ENCODE measurements at places on chromosomes 4 and X.

- H3K36me3 ChIP-seq: peaks cover 10% of the 10 kb centered on the region
- DNase-seq: no peak
- no peak overlapping the region for H3K27ac ChIP-seq
- H3K4me3 ChIP-seq: no peak overlapping the region
- H3K27me3 ChIP-seq: peaks cover 7% of the 10 kb centered on the region
- no peaks in the 10 kb centered on the region for H3K4me1 ChIP-seq
Observed at GRCh38 chr4:99457270-99457669, 22.1 kb upstream of the ADH7 start.

GRCh38 chr4:90951037-90951436 lies 823.8 kb downstream of the CCSER1 start:
- no peaks in the 10 kb centered on the region for H3K27me3 ChIP-seq
- no peak overlapping the region for H3K27ac ChIP-seq
- H3K4me3 ChIP-seq: no peak overlapping the region
- no peaks in the 10 kb centered on the region for H3K36me3 ChIP-seq
- DNase-seq: no peak
- H3K4me1 ChIP-seq: no peaks in the 10 kb centered on the region

DNA sequence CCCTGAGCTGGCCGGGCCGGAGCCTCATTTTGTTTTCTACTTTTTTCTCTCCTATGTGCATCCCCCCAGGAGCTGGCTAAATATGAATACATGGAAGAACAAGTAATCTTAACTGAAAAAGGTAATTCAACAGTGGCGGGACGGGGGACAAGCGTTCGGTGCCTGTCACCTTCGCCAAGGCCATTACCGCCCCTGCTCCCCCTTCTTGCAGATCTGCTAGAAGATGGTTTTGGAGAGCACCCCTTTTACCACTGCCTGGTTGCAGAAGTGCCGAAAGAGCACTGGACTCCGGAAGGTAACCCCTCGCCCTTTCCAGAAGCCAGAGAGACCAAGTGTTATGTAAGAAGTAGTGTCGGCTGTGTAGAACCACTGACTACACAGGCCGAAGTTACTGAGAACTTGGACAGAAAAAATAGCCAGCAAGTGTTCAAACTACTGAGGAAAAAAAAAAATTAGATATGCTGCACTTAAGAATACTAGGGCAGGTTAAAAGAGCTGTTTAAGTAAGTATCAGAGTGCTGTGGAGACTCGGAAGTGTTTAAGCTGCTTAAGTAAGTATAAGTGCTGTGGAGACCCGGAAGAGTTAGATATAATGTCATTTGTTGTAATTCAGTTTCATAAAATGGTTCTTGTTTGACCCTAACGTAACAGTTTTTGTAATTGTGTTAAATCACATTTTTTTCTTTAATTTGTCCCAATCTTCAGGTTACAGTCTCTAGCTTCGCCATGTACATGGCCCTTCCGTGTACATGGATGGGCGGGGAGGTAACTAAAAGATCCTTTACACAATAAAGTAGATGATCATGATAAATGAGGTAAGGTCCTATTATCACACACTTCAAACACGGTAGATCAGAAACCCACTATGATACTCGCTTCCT lies 856 bp downstream of the SAT1 start:
- DNase-seq: no peak
- peaks cover 22% of the 10 kb centered on the region for H3K4me1 ChIP-seq

GRCh38 chr4:40909363-40909876 lies 159.7 kb downstream of the NSUN7 start:
- H3K4me1 ChIP-seq: peaks cover 6% of the 10 kb centered on the region
- H3K4me3 ChIP-seq: no peak overlapping the region
- DNase-seq: no peak
- no peak overlapping the region for H3K27ac ChIP-seq

DNA sequence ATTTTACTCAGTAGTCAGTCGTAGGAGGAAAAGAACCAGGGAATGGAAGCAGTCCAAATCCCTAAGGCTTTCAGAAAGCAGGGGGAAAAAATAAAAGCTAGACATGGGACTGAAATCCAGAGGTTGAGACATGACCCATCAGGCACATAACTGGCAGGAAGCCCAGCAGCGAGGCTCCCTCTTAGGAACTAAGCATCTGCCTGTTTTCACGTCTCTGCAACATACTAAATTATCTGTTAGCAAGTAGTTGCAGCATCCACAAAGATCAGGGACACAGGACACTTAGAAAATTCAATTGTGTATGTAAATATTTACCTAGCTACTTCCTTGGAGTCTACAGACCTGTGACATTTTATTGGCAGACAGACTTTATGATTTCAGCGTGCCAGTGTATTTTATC lies 118.0 kb upstream of the EDNRA start:
- no peak for DNase-seq
- H3K4me1 ChIP-seq: no peaks in the 10 kb centered on the region
- no peak overlapping the region for H3K4me3 ChIP-seq
- no peaks in the 10 kb centered on the region for H3K36me3 ChIP-seq
- H3K27me3 ChIP-seq: no peaks in the 10 kb centered on the region

- H3K27ac ChIP-seq: peak overlapping the region; percentile 36
- no peak for DNase-seq
- H3K4me1 ChIP-seq: peaks cover 19% of the 10 kb centered on the region
- peak overlapping the region; percentile 5 for H3K4me3 ChIP-seq
- no peaks in the 10 kb centered on the region for H3K27me3 ChIP-seq
Observed at GRCh38 chr4:22478426-22478825, 37.4 kb downstream of the ADGRA3 start.

GRCh38 chrX:73944563-73944908 lies 359.4 kb upstream of the ZCCHC13 start:
- no peaks in the 10 kb centered on the region for H3K27me3 ChIP-seq
- peaks cover 11% of the 10 kb centered on the region for H3K4me1 ChIP-seq
- H3K27ac ChIP-seq: peak overlapping the region; percentile 84
- DNase-seq: no peak
- peaks cover 6% of the 10 kb centered on the region for H3K36me3 ChIP-seq

GRCh38 chrX:154490021-154490413 lies 412 bp downstream of the SLC10A3 start:
- H3K27me3 ChIP-seq: no peaks in the 10 kb centered on the region
- H3K27ac ChIP-seq: peak overlapping the region; percentile 81
- no peak for DNase-seq
- H3K4me1 ChIP-seq: peaks cover 10% of the 10 kb centered on the region
- no peaks in the 10 kb centered on the region for H3K36me3 ChIP-seq

DNA sequence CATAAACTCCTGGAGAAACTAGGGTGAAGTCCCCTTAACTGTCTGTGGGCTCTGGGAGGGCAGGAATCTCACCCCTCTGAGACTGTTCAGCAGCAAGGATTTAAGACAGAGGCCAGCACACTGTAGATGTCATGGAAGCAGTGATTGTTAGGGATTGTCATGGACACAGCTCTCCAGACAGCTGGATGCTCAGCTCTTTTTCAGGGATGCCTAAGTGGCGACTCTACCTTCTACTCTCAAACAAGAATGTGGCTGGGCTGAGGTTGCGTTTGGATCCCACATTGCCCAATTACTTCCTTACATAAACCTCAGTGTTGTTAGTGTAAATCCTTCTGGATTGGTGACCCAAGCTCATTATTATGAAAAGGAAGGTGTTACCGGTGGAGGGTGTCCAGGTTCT lies 291.9 kb upstream of the VCX3A start:
- no peak for DNase-seq
- no peaks in the 10 kb centered on the region for H3K27me3 ChIP-seq
- H3K4me3 ChIP-seq: no peak overlapping the region

DNA sequence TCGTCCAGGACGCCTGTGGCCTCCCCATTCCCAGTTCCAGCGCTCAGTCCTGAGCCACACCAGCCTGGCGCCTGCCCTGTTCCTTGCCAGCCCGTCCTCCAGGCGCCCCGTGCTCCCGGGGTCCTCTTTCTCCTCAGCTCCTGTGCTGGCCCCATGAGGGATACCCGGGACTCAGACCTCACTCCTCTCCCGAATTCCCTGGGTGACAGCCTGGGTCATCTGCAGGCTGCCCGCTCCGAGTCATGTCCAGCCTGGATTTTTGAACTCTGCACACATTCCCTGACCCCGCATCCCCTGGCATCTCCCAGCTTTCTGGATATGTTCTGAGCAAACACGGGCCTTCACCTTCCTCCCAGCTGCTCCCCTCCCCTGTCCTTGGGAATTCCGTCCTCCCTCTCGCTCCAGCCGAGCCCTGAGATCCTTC lies 14.9 kb upstream of the ADD1 start:
- no peaks in the 10 kb centered on the region for H3K27me3 ChIP-seq
- DNase-seq: no peak
- no peak overlapping the region for H3K4me3 ChIP-seq

DNA sequence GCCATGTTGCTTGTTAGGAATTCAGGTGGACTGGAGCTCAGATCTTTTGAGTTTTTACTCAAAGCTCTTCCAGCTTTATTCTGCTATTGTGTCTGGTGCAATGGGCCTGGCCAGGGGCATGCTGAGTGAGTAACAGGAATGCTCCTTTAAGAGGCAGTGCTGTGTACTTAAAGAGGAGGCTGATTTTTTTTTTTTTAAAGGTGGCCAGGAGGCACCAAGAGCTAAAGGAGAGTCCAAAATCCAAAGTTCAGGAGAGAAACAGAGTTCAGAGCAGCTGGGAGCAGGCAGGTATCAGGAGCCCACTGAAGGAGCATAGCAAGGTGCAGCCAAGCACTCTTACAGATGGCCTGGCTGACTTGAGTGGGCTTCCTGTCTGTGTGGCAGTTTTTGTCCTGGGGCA lies 178.7 kb downstream of the FMR1NB start:
- peaks cover 10% of the 10 kb centered on the region for H3K27me3 ChIP-seq
- DNase-seq: no peak
- H3K27ac ChIP-seq: no peak overlapping the region
- H3K36me3 ChIP-seq: no peaks in the 10 kb centered on the region

- H3K27ac ChIP-seq: peak overlapping the region; percentile 92
- no peak for DNase-seq
- H3K36me3 ChIP-seq: peaks cover 10% of the 10 kb centered on the region
- H3K27me3 ChIP-seq: peaks cover 5% of the 10 kb centered on the region
- peaks cover 57% of the 10 kb centered on the region for H3K4me1 ChIP-seq
Observed at GRCh38 chrX:79165806-79166205, 21.3 kb downstream of the GPR174 start.

GRCh38 chr4:113584407-113585150 lies 177.0 kb downstream of the CAMK2D start:
- H3K27me3 ChIP-seq: no peaks in the 10 kb centered on the region
- H3K27ac ChIP-seq: no peak overlapping the region
- peaks cover 14% of the 10 kb centered on the region for H3K4me1 ChIP-seq
- no peak overlapping the region for H3K4me3 ChIP-seq

DNA sequence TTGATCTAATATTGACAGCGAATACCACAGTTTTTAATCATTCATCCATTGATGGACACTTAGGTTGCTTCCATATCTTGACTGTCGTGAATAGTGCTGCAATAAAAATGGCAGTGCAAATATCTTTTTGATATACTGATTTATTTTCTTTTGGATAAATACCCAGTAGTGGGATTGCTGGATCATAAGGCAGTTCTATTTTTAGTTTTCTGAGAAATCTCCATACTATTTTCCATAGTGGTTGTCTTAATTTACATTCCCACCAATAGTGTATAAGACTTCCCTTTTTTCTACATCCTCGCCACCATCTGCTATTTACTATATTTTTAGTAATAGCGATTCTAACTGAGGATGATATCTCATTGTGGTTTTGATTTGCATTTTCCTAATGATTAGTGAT lies 100.1 kb downstream of the SMARCA1 start:
- H3K4me1 ChIP-seq: no peaks in the 10 kb centered on the region
- no peaks in the 10 kb centered on the region for H3K36me3 ChIP-seq
- DNase-seq: no peak
- H3K4me3 ChIP-seq: no peak overlapping the region
- peaks cover 27% of the 10 kb centered on the region for H3K27me3 ChIP-seq

- H3K27me3 ChIP-seq: peaks cover 22% of the 10 kb centered on the region
- H3K36me3 ChIP-seq: no peaks in the 10 kb centered on the region
- peak overlapping the region; percentile 67 for H3K4me3 ChIP-seq
- no peak overlapping the region for H3K27ac ChIP-seq
- no peak for DNase-seq
Observed at GRCh38 chrX:40167850-40168479, 70.2 kb upstream of the BCOR start.

DNA sequence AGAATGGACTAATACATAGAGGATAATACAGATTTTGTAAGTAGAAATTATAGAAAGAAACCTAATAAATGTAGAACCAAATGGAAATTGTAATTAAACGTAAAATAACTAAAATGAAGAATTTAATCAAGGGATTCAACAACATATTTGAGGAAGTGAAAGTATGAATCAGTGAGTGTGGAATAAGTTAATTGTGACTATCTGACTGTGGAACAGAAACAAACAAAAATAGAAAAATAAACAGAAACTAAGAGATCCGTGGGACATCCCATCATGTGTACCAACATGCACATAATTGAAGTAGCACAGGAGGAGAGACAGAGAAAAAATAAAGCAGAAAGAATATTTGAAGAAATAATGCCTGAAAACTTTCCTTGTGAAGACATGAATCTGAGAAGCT lies 208.6 kb upstream of the TACR3 start:
- no peak overlapping the region for H3K4me3 ChIP-seq
- no peak for DNase-seq
- H3K27ac ChIP-seq: no peak overlapping the region
- no peaks in the 10 kb centered on the region for H3K4me1 ChIP-seq
- H3K27me3 ChIP-seq: no peaks in the 10 kb centered on the region
- H3K36me3 ChIP-seq: no peaks in the 10 kb centered on the region

DNA sequence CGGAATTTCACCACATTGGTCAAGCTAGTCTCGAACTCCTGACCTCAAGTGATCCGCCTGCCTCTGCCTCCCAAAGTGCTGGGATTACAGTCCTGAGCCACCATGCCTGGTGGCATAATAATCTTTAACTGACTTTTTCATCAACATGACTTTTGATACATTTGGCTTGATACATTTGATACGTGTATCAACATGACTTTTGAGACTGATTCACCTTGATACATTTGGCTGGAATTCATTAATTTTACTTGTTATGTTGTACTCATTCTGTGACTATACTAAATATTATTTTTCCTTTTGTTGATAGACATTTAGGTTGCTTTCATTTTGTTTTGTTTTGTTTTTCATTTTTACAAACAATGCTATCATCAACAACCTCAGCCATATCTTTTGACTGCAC lies 6.3 kb downstream of the TMEM154 start:
- DNase-seq: no peak
- H3K27ac ChIP-seq: no peak overlapping the region
- no peaks in the 10 kb centered on the region for H3K27me3 ChIP-seq
- H3K4me3 ChIP-seq: no peak overlapping the region
- peaks cover 13% of the 10 kb centered on the region for H3K4me1 ChIP-seq

DNA sequence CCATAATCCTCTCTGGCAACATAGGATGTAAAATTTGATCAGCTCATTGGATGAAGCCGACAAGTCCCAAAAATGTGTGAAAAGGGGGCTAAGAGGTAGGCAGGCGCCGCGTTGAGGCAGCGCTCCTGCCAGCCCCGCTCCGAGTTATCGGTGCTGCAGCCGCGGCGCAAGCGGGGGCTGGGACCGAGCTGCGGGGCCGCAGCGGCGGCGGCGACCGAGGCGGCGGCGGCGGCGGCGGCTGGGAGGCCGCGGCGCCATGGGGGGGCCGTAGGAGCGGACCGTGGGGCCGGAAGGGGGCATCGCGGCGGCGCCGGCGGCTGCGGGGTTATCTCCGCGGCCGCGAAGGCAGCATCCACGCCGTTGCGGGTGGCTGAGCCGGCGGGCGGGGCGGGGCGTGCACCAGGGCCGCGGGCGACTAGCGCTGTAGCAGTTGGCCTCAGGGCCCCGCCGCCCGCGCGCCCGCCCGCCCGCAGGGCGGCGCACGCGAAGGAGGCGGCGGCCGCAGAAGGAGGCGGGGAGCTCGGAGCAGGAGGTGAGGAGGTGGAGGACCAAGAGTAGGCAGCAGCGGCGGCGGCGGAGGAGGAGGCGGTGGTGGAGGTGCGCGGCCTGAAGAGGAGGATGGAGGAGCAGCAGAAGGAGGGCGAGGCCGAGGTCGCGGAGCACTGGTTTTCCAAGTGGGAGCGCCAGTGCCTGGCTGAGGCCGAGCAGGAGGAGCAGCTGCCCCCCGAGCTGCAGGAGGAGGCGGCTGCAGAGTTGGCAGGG lies 126.0 kb upstream of the CXorf66 start:
- H3K27ac ChIP-seq: no peak overlapping the region
- peaks cover 8% of the 10 kb centered on the region for H3K27me3 ChIP-seq
- no peaks in the 10 kb centered on the region for H3K4me1 ChIP-seq
- no peak for DNase-seq
